Mammary epithelial cell (primary cell): ENCODE measurements at places on chromosomes 3 and 15. TPM values are rescaled to one million over a fixed set of nuclear protein-coding genes. Genes with fewer than 3 reads are reported as not detected.

Gene CHRNA3
- not detected for polyA plus RNA-seq

DNA sequence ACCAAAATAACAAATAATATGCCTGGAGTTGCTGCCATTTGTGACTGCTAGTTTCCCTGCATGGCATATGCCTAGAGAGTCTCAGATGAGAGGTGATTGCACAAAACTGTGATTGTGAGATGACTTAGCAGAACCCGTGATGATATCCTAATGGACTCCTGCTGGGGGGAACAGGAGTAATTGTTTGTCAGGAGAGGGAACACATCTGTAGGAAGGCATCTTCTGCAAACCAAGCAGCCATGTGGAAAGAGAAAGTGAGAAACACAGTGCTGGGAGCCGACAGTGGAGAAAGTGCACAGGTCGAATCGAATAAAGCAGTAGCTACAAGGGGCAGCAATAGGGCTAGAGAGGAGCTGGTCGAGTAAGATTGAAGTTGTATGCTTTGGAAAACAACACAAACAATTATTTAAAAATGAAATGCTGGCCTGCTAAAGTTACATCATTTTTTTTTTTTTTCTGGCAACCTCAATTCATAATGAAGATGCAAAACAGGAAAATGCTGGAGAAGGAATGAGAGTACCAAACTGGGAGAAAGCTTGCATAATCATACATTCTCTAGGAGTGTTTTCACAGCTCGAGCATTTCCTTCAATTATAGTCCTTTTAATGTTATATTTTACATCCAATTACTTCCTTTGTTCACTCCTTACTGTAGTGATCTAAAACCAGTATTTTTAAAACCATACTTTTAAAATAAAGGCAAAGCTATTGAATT, 494.2 kb upstream of the AGTR1 start:
- no peak for DNase-seq

Gene GOLGA6B
- polyA plus RNA-seq = not detected

GRCh38 chr3:119228373-119229145, 12.1 kb downstream of the B4GALT4 start:
- DNase-seq = no peak

GRCh38 chr3:127732303-127732702, 59.6 kb downstream of the ABTB1 start:
- DNase-seq = no peak

- DNase-seq = no peak
These were observed 30.6 kb upstream of the SLC2A2 start for GRCh38 chr3:171057072-171057471.

DNA sequence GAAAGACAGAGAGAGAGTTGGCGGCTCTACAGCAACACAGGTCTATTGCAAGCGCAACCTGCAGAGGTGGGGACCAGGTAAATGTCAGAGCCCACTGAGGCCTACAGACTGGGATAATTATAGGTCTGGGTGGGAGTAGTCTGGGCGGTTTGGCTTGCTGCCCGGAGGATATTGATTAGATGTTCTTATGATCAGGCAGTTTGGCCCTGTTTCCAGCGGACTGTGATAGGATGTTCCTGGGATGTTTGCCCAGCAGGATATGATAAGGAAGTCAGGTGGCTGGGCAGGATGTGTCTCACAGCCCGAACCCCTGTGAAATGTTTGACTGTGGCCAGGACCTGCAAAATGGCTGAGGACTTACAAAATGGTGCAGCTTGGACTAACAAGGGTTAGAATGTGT, 364.9 kb downstream of the NAALADL2 start:
- no peak for DNase-seq

GRCh38 chr3:72756900-72757299, 91.3 kb downstream of the SHQ1 start:
- no peak for DNase-seq

Gene CFAP20DC
- 5.9 TPM for polyA plus RNA-seq

GRCh38 chr3:41247055-41248004, 48.0 kb downstream of the CTNNB1 start:
- no peak for DNase-seq

DNA sequence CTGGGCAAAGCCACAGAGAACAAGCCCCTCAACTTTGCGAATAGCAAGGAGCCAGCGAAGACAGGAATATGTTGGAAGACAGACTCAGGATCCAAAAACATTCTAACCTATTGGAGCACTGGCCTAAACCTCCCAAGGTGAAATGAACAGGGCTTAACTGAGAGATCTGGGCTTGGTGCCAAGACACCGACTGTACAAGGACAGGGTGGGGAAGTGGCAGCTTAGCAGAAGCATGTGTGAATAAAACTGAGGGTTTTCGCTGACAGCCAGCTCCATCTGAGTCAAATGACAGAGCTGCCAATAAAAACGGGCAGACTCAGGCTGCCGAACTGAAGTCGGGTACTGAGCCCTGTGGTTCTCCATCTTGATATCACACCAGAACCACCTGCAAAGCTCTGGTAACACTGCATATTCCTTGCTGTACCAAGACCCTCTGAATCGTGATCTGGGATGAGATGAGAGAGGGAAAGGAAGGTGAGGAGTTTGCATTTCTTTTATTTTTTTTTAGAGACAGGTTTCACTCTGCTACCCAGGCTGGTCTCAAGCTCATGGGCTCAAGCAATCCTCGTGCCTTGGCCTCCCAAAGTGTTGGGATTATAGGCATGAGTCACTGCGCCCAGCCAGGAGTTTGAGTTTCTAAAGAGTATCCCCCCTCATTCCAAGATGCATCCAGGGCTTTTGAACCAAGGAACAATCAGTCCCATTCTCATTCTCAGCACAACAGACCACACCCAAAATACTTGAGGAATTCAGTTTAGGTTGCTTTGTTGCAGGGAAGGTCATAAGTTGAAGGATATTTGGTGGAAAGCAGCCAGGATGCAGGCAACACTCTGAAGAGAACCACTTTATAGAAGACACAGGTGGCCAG, 6.0 kb upstream of the PLCB2 start:
- peak; percentile 57 for DNase-seq

DNA sequence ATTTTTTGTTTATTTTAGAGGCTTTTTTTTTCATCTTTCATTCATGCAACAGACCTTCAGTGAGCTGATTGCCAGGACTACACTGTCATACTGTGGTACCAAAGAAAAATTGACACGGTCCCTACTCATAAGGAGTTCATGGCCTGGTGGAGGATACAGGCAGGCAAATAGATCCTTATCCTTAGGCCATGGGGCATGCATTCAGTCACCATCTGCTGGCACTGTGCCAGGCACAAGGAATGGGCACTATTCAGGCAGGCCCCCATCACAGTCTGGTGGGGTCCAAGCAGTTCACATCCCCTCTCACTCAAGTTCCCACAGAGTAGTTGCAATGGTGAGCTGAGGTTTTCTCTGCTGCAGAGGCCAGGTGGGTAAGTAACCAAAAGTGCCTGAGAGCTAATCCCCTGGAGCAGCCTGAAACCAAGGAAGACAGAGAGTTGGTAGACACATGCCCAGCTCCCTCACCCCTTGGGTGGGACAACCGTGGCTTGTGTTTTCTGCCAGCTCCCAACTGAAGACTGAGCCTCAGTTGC, 17.3 kb downstream of the CISH start:
- no peak for DNase-seq

GRCh38 chr15:36008719-36009118, 462.8 kb upstream of the DPH6 start:
- DNase-seq = no peak

DNA sequence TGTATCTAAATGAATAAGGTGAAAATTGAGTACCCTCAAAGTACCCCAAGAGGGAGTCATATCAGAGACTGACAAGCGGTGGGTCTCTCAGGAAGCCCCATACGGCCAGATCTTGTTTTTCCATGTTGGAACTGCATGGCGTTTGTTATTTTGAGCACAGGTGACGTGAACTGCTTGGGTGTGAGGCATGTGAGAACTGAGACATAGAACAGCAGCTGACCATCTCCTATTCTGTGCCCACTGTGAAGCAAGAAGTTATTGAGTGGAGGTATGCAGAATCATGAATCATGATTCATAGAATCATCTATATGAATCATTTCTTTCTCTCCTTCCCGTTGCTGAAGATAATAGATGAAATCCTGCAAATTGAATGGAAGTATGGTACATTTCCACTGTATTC, 4.6 kb downstream of the VPS8 start:
- DNase-seq = no peak

DNA sequence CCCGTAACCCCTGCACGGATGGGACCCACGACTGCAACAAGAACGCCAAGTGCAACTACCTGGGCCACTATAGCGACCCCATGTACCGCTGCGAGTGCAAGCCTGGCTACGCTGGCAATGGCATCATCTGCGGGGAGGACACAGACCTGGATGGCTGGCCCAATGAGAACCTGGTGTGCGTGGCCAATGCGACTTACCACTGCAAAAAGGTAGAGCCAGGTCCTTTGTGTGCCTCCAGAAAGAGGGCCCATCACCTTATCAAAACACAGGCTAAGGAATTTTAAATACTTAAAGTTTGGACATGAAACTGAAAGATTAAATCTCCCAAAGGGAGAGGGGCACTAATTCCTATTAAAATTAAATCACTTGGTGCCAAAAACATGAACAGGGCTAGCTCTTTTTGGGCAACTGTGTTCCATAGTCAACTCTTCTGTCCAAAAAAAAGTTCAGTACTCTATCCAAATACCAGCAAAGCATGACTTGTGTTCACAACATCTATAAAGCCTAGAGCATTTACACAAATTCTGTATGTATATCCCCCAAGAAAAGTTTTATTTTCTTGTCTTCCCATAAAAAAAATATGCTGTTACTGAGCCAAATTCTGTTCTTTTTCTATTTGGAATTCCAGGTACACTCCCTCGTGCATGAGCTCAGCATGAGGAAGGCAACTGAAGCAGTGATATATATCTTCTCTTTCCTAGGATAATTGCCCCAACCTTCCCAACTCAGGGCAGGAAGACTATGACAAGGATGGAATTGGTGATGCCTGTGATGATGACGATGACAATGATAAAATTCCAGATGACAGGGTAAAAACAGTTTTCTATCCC, 9.2 kb downstream of the THBS1 start:
- no peak for DNase-seq

DNA sequence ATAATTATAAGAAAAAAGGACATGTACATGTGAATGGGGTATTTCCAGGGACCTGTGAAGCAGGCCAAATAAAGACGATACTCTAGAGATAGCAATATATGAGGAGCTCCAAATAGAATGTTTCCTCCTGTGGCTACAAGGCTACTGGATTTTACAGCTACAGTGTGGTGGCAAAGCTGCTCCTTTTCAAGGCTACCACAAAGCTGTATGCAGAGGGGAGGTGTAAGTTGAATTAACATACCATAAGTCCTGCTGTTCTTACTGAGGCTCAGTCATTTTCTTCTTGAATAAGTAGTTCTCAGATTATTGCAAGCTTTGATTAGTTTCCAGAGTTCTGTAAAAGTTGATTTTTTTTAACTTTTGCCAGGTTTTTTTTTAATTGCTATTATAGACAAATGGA, 1184.6 kb upstream of the EPHA6 start:
- DNase-seq = no peak

Gene USP8
- polyA plus RNA-seq = 29.2 TPM

- DNase-seq = peak; percentile 99
These were observed at the start of gene FRMD5 for GRCh38 chr15:44195151-44195740. Gene FRMD5, minus strand, starts transcription at chr15:44195271.
